ENCODE measurements at places on chromosomes 2 and 18.

DNA sequence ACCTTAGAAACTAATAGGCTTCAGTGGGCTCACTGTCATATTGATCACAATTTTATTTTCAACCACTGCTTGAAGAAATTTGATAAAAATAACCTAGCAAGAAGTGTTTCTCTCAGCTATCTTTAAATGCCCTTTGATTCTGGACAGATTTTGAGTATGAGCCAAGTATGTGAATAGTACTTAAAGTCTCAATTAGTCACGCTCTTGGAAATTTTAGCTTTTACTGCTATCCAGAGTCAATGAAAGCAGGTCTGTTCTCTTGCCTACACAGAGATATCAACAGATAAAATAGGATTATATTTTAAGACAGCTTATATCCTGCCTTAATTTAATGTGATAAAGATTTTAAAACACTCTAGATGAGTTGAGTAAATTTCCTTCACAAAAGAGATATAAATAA, 337.3 kb downstream of the CBLN2 start:
- no peak for DNase-seq

- no peak for DNase-seq
Observed at GRCh38 chr2:32168513-32168912, 2.8 kb downstream of the SLC30A6 start.

DNA sequence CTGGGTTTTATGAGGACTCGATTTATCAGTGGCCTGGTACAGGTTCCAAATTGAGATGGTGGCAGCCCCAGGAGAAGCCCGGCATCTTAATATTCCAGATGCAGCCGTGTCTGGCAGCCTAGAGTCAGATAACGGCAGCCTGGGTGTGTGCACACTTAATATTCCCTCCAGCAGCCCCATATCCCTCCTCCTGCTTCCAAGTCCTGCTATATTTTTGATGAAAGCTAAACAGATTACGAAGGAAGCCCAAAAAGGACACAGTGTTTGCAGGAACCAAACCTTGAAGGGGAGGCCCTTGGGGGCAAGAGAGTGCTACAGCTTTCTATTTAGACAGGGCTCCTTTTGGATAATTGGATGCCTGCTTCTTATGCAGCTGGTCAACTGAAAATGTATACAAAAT, 25.1 kb upstream of the ALK start:
- no peak for DNase-seq

DNA sequence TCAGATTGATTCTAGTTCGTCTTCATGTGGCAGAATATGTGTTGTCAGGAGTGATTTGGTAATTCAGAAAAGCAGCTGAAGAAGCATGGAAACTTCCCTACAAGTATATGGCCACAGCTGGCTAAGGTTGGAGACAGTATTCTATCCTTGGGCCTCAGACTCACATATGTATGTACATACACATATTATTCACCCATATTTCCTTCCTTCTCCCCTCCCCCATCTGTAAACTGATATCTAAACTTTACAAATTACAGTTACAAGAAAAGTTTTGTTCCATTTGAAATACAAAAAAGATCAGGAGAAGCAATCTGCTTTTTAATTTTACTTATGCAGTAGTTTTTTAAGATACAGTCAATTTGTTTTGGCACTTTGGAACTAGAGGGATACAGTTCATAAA, 3.1 kb downstream of the SP3 start:
- DNase-seq: peak; percentile 67

DNA sequence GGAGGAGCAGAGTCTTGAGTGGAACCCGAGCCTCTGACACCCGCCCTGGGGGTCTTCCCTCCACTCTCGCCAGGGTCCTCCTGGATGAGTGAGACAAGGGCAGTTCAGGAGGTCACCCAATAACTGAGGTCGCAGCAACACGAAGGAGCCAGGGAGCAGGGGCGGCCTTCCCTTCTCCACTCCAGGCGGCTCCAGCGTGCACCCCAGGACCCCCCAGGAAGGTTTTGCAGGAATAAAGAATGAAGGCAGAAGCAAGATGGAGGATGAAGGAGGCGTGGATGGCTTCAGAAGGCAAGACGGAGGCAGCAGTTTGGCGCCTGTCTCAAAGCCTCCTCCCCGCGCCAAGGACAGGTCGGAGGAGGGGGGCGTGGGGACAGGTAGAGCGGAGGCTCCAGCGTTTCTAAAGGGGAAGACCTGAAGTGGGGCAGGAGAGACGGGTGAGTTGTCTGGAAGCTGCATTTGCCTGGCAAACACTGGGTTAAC, 579 bp upstream of the ITM2C start:
- DNase-seq: no peak

DNA sequence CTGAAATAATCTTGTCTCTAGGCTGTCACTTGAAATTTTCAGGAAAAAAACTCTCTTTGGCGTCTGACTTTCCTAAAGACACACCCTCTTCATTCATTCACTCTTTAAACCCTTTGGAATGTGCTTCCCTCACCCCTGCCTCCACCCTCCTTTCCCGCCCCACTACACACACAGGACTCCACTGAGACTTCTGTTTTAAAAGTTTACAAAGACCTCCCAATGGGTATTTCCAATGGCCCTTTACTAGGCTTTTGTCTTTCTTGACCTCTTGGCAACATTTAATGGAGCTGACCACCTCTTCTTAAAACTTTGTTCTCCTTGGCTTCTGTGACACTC, 96.1 kb downstream of the RBMS1 start:
- DNase-seq: no peak

DNA sequence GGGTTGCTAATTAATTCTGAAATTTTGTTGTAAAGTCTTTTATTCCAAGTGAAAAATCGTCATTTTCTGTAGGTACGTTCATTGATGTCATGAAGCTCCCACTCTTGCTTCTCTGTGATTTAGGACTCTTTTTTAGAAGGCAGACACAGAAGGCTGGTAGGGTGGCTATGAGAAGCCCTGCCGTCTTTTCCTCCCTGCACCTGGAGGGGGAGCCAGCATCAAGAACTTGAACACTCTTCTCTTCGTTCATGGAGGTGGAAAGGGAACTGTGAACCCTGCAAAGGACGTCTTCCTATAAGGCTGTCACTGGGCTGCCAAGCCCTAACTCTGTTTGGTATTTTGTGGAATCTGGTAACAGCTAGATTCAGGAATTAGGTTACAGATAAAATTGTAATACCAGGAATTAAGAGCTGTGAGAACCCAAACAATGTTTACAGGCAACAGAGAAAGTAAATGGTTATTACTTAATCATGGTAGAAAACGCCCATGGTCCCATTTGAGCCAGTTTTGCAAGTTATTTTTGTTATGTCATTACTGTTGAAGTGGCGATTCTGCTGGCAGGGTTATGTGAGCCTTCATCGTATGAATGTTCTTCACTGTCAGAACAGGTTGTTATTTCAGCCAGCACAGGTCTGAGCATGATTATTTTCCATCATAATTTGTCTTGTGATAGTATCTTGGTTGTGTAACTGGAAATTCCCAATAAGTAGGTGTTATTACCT, 112.2 kb downstream of the OSBPL6 start:
- DNase-seq: peak; percentile 88

DNA sequence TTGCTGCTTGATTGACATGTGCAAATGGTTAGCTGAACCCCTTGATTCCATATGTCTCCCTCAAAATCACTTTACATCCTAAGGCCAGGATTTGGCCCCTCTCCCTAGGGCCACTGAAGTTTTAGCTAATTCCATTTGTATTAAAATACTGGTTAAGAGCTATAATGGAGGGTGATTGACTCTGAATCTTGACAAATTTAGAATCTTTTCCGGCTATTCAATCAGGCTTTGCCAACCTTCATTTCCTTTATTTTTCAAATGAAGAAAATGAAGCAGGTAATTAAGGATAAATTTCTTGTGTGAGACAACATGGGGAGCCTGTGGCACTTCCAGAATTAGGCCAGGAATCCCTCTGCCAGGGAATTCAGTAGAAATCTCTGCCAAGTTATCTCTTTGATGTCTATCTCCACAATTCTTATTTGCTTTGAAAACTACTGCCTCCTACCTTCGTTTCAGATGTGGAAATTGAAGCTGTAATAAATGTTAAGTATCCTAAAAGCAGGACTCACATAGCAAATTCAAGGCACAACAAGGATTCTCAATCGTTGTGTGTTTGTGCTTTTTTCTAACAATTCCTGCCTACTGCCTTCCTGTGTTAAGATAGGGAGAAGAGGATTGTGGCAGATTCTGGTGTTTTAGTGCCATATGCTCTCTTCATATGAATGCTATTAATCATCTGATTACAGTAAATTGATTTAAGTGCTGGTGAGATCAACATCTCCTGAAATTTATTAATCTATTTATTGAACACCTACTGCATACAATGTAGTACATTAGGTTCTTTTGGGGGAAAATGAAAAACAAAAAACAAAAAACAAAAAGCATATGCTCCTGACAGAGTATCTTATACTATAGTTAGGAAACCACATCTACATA, 47.8 kb upstream of the MAP4K3 start:
- no peak for DNase-seq

- DNase-seq: no peak
Observed at GRCh38 chr2:25230198-25230947, 62.0 kb upstream of the POMC start.

- no peak for DNase-seq
Observed at GRCh38 chr18:55452123-55452611, 135.8 kb downstream of the TCF4 start.

GRCh38 chr2:206801418-206802189, 36.2 kb downstream of the FASTKD2 start:
- no peak for DNase-seq

GRCh38 chr2:20351555-20352229, 1.0 kb upstream of the PUM2 start:
- DNase-seq: peak; percentile 52

- no peak for DNase-seq
Observed at GRCh38 chr2:46831051-46831868, 84.3 kb downstream of the MCFD2 start.

- no peak for DNase-seq
Observed at GRCh38 chr2:109711230-109712122, 82.6 kb upstream of the RGPD5 start.

DNA sequence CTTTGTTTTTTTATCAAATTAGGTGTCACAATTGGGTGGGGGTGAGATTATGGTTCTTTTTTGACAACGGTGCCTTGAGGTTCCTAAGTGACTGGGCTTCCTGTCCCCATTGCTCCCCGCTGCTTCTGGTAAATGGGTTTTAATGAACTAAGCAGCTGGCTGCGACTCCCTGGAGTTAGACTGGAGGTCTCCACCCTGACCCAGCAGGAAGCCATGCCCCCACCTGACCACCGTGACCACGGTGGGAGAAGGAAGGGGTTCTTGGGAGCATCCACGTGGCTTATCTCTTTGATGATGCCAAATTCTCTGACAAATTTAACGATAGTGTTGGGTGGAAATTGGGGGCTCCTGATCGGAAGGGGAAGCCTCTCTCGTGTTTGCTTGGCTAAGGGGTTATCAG, 12.2 kb downstream of the CNDP2 start:
- no peak for DNase-seq

DNA sequence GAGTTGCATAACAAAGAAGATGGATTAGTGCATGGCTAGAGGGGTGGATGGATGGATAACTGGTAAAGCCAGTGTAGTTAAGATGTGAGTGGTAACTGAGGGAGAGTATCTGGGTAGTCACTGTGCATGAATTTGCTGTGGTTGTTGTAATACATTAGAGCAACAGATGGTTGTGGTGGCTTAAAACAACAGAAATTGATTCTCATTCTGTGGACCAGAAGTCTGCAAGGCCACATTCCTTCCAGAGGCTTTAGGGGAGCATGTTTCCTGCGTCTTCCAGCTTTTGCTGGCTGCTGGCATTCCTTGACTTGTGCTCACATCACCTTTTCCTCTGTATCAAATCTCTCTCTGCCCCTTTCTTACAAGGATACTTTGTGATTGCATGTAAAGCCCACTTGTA, 155.4 kb downstream of the ASB1 start:
- DNase-seq: no peak

- DNase-seq: no peak
Observed at GRCh38 chr2:123530004-123530403, 495.1 kb upstream of the CNTNAP5 start.

DNA sequence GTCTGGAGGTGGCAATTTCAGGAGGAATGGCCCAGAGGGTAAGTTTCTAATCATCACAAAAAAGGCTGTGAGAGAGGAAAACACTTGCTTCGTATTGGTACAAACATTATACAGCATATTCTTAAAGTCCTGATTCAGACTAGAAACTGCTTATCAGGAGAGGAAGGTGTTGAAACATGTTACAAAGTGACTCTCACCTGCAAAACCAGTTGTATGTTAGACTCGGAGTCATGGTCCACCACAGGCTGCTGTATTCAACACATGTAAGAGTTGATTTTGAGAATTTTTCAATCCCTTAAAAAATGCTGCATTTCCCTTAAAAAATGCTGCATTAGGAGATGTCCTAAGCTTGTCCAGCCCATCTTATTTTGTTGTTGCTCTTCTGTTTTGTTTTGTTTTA, 61.5 kb downstream of the MBP start:
- no peak for DNase-seq

DNA sequence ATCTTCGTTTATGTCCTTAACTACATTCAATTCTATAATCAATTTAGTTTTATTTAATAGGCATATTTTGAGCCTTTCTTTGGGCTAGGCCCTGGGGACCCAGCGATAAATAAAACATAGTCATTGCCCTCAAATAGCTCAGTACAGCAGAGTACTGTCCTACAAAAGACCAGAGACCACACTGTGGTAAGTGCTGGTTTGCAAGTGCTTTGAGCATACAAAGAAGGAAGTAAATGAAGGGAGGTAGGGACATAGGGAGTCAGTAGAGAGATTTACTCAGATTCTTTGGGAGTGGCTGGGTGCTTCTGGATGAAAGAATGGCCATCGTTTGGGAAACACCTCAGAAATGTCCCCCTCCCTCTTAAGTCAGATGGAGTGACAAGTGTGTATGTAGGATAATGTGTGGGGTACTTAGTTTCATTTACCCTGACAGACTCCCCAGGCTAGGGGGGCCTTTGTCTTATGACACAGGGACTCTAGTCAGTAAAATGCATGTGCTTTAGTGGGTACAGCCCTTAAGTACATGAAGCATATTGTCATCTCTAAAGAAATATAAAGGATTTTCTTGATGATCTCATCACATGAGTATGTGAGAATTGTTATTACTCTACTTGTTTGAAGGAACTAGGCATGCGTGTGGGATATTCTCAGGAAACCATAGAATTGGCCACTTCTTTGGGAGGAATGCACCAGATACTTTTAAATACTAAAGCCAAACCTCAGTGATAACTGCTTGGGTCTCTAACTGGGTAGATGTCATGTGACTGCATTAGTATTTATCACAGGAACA, 35.1 kb downstream of the MAPRE2 start:
- DNase-seq: no peak

GRCh38 chr2:206028101-206028500, 57.9 kb downstream of the INO80D start:
- no peak for DNase-seq

DNA sequence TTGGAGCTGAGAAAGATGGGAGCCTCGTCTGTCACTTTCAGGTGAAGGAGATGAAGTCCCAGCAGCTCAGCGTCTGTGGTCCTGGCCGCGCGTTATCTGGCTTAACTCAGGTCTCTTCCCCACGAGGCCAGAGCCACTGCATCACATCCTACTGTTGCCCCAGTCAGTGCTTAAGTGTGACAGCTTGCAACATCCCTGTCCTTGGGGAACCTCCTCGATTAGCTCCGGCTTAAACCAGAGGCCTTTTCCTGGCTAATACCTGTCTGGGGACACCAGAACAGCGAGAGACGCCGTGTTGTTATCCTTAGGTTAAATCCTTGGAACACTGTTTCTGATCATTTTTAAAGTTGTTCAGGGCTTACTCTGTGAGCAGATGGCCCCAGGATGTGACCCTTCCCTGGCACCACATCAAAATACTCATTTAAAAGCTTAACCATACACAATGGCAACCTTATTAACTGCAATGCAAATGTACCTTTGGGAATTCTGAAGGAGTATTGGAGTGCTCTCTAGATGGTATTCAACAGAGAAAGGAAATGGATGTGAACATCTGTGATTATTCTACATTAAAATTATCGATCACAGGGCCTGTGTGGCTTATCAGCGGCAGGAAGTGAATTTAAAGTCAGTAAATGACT, 61.2 kb upstream of the SPP2 start:
- DNase-seq: no peak
